ENCODE measurements at places on chromosomes 2 and 18.
A peak's percentile ranks its signal among the peaks of the same experiment; 100 is the strongest.

DNA sequence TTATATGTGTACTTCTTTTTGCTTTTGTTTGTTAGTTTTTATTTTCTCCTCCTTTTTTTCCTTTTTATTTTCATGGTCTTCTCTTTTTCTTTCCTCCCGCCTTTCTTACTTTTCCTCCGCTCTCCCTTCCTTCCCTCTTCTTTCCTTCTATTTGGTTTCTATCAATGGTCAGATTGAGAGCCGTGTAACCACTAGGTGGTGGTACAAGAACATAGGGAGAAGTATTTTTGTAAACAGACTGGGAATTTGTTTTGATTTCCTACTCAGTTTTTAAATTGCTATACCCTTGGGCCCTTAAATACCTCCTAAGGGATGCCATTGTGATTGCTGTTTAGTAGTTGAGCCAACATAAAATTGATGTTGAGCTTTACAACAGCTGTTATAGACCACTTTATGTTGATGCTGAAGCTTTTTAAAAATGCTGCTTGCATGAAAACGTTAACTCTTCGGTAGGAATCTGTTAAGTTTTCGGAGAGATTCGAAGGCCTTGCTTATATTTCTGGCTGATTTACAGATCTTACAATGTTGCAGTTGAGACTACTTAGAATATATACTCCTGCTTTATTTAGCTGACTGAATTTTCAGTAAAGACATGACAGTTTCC is 124.2 kb downstream of the UBE2E3 start:
- peak; percentile 57 for DNase-seq

- no peak for DNase-seq
Measured at GRCh38 chr2:179558010-179558934, 293.6 kb upstream of the SESTD1 start.

DNA sequence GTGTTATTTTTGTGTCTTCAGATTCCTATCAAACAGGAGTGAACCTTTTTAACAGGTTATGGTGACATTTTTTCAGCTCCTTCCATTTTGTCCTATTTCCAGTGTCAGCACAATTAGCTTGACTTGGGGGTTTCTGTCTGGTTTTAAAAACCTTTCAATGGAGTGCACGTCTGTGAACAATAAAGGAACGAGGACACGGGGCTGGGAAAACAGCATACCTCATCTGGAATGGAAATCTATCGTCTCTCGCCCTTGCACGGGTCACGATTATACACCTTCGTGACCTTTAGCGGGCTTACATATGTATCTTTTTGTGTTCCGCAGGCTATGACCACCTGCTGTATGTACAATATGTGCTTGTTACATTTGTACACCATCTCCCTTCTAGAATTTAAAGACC is 2.3 kb upstream of the ZNF532 start:
- DNase-seq, result no peak

DNA sequence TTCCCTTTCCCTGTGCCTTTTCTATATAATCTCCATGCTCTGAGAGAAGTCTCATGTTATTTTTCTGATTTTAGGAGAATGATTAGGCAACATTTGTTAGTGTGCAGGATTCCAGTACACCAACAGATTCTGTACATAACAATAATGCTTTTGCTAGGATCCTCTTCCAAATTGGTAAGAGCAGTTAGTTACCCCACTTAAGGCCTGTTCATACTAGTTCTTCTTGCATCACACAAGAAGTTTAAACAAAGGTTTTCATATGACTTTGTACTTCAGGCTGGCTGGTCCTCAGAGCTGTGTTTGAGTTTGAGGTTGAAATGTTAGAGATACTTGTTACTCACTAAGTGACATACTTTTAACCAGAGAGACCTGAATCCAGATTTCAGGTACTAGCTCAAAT is 686.9 kb upstream of the NRXN1 start:
- peak; percentile 88 for DNase-seq

DNA sequence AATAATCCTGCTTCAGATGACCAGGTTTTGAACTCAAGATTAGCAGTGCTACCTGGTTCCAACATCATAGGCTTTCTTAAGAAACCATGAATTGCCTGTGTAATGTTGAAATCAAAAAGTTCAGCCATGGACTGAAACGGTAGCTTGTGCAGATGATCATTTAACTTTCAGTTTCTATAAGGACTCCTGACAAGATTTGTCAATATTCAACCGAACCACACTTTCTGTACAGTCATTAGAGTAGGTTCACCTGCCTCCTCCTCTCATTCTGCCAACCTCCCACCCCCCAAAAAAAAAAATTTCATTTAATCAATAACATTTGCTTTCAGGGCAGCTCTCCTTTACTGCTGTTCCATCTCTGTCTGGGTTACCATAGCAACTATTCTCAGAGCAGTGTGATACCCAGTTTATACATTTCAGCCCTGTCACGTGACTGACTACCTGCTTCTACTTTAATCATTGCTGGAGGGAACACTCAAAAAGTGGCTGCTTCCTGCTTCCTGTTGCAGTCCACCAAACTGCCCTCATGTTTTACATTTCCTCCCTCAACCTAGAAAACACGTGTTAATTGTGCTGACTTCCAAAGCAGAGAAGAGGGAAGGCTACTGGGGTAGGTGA is 275.5 kb downstream of the SS18 start:
- no peak for DNase-seq

GRCh38 chr2:8368463-8368862 is 313.4 kb upstream of the ID2 start:
- no peak for DNase-seq

- no peak for DNase-seq
Measured at GRCh38 chr18:48718251-48718959, 179.6 kb downstream of the CTIF start.

GRCh38 chr18:40415176-40415791 is 1539.8 kb upstream of the PIK3C3 start:
- DNase-seq, result no peak

- DNase-seq, result peak; percentile 90
Measured at GRCh38 chr18:31176531-31176930, 13.9 kb upstream of the DSC1 start.

DNA sequence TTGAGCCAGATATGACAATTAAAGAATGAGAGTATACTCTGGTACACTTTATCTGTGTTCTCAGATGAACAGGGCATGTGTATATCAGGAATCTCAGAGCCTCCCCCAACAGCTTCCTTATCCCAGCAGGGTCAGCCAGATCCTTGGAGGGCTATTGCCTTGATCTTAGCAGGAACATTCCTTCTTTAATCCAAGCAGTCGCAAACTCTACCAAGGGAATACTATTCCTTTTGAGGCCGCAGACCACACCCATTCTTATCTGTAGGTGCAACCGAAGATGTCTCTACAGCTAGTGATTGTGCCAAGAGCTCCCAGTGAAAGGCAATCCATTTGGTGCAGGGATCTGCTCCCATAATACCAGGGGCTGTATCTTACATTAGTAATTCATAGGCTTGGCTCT is 118.3 kb upstream of the DOK6 start:
- no peak for DNase-seq

DNA sequence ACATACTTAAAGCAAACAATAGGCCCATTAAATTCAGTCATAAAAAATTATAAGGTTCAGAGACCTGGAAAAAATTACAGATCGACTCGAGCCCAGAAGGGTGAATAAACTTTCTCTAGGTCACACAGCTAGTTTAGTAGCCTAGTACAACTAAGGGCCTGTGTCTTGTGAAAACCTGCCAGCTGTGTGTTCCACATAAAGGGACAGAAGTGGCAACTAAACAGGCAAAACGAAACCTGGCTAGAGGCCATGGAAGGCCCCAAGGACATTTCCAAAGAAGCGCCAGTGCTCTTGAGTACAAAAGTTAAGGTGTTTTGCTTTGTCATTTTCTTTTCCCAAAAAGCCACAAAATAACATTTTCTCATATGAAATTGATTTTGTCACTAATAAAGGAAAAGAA is 164.9 kb downstream of the L3MBTL4 start:
- no peak for DNase-seq

GRCh38 chr2:11877764-11878163 is 131.3 kb downstream of the LPIN1 start:
- DNase-seq, result no peak

GRCh38 chr2:233422050-233422639 is 67.9 kb downstream of the DGKD start:
- peak; percentile 75 for DNase-seq

- no peak for DNase-seq
Measured at GRCh38 chr18:34400834-34401233, 176.1 kb upstream of the NOL4 start.

- DNase-seq, result no peak
Measured at GRCh38 chr2:192194866-192195547, at the start of gene TMEFF2. Gene TMEFF2 (minus strand): TSS chr2:192194933. CDS start chr2:192194524, 409 bp downstream.

- DNase-seq, result peak; percentile 77
Measured at GRCh38 chr2:118913803-118914645, 28.0 kb upstream of the MARCO start.

DNA sequence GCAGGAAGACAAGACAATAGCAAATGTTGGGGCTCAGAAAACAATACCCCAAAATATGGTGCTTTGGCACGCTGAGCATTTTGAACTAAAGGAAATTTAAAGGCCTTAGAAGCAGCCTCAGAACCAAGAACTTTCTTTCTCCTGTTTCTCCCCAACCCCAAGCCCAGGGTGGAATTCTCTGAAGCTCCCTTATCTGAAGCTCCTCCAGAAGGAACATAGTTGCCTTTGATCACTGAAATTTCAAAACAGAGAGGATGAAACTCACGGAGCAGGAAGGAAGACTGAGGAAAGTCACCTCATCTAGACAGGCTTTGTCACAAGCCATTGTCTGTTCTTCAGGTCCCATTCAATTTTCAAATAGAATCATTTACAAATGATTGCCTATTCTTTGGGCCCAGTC is 15.5 kb upstream of the BMPR2 start:
- DNase-seq, result no peak

GRCh38 chr18:48308755-48309575 is 100.2 kb downstream of the ZBTB7C start:
- no peak for DNase-seq

DNA sequence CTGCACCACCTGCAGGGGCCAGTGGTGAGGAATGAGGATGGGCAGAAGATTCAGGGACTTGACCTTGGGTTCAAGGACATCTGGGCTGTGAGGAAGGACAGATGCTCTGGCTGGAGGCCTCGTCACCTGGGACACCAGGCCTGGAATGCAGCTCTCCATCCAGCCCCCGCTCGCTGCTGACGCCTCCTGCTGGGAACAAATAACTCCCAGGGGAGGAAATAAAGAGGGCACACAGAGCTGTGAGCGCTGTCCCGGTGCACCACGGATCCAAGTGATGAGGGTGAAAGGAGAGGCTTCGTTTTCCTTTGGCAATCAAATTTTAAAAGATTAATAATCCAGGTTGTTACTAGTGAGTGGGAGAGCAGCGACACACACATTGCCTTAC is 368.0 kb upstream of the MYT1L start:
- DNase-seq, result no peak

- peak; percentile 72 for DNase-seq
Measured at GRCh38 chr2:222423632-222424275, 589 bp upstream of the SGPP2 start.

- DNase-seq, result no peak
Measured at GRCh38 chr2:48529676-48530032, 300 bp upstream of the STON1 start.

GRCh38 chr2:197223451-197223850 is 87.1 kb downstream of the ANKRD44 start:
- no peak for DNase-seq

DNA sequence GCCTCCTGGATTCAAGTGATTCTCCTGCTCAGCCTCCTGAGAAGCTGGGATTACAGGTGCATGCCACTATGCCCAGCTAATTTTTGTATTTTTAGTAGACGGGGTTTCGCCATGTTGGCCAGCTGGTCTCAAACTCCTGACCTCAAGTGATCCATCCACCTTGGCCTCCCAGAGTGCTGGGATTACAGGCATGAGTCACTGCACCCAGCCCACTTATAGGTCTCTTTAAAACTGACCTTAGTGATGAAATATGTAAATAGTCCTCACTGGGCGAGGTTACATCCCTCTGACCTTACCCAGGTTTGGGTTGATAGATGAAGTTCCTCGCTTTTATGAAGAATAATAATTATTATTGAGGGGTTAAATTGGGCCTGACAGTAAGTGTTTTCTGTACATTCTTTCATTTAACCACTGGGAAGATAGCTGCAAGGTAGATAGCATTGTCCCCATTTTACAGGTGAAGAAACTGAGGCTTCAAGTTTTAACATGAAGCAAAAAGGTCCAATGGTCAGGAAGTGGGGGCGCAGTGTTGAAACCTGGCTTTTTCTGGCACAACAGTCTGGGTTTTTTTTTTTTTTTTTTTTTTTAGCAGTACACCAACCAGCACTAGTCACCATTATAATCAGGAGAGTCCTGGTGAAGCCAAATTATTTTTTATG is 174.8 kb upstream of the EPAS1 start:
- DNase-seq, result no peak

GRCh38 chr2:157345647-157346389 is 20.2 kb upstream of the ERMN start:
- DNase-seq, result no peak

GRCh38 chr2:232860593-232861241 is 9.3 kb upstream of the SNORC start:
- peak; percentile 43 for DNase-seq

DNA sequence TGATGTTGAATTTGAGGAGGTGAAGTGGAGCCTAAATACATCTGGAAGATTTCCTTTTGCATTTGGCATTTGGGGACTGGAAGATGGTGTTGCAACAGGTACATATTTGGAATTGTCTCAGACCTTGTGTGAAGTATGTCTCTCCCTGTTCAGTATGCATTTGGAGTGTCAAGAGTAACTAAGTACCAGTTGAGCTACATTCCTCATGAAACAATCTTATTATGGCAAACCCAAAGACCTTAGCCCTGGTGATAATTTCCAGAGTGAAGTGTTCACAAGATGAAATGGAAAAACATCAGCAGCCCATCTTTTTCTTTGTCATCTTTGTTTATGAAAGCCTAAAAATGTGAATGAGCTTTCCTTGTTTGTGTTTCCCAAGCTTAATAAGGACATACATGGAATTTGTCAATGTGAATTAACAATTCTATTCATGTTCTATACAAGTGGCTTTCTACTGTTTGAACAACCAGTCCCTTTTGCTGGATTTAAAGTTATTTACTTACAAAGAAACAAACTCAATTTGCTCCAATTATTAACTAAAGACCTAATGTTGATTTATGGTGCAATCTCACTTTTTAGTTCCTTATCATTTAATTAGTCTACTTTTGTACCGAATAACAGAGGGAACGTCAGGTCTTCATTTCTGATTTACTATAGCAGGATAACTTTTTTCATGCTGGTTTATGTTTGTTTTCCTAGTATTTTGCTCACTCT is 42.1 kb upstream of the PPP1R1C start:
- DNase-seq, result no peak

- no peak for DNase-seq
Measured at GRCh38 chr2:184599872-184600222, 1.5 kb downstream of the ZNF804A start.

GRCh38 chr2:101806123-101806522 is 108.6 kb downstream of the MAP4K4 start:
- peak; percentile 55 for DNase-seq

GRCh38 chr2:163207693-163208370 is 369.3 kb upstream of the KCNH7 start:
- peak; percentile 26 for DNase-seq

All from bronchial epithelial cell (primary cell).